Metanephros (tissue), 2 donors: ENCODE measurements at places on chromosomes 7 and 10. TPM values are rescaled to one million over a fixed set of nuclear protein-coding genes. Genes with fewer than 3 reads are reported as not detected.

CUTC gene
- 16.8 TPM for total RNA-seq

PRSS2 gene
- total RNA-seq = 0.58 TPM

ZNF503 gene
- total RNA-seq = 72.3 TPM

CXCL12 gene
- 198 TPM for total RNA-seq

VPS37D gene
- total RNA-seq = 18.6 TPM

MLXIPL gene
- 9.3 TPM for total RNA-seq

LMTK2 gene
- 19.1 TPM for total RNA-seq

NPC1L1 gene
- 1.2 TPM for total RNA-seq

HHEX gene
- 5.3 TPM for total RNA-seq

SNCG gene
- total RNA-seq = 20.1 TPM

STEAP1B gene
- 1.5 TPM for total RNA-seq

HOXA10 gene
- total RNA-seq = 98.8 TPM

TMEM178B gene
- 0.93 TPM for total RNA-seq

TMEM213 gene
- total RNA-seq = 43.8 TPM

TYW1B gene
- total RNA-seq = 6.9 TPM

CABCOCO1 gene
- 1.4 TPM for total RNA-seq

UNC5B gene
- total RNA-seq = 44.9 TPM

GNAI1 gene
- total RNA-seq = 101 TPM

LIPN gene
- not detected for total RNA-seq

GPC2 gene
- 12.3 TPM for total RNA-seq

GIMAP8 gene
- total RNA-seq = 10.6 TPM

OPN4 gene
- total RNA-seq = not detected

AGAP9 gene
- 7.9 TPM for total RNA-seq

CCDC6 gene
- total RNA-seq = 26.5 TPM

LRRC17 gene
- total RNA-seq = 41.7 TPM

UNCX gene
- 7.5 TPM for total RNA-seq

WDFY4 gene
- total RNA-seq = 6.4 TPM

NEUROG3 gene
- total RNA-seq = not detected

IFIT1B gene
- 3.0 TPM for total RNA-seq

C7orf25 gene
- total RNA-seq = 10.3 TPM

DDC gene
- 32.0 TPM for total RNA-seq
